ENCODE measurements at places on chromosomes 11 and 22.

DNA sequence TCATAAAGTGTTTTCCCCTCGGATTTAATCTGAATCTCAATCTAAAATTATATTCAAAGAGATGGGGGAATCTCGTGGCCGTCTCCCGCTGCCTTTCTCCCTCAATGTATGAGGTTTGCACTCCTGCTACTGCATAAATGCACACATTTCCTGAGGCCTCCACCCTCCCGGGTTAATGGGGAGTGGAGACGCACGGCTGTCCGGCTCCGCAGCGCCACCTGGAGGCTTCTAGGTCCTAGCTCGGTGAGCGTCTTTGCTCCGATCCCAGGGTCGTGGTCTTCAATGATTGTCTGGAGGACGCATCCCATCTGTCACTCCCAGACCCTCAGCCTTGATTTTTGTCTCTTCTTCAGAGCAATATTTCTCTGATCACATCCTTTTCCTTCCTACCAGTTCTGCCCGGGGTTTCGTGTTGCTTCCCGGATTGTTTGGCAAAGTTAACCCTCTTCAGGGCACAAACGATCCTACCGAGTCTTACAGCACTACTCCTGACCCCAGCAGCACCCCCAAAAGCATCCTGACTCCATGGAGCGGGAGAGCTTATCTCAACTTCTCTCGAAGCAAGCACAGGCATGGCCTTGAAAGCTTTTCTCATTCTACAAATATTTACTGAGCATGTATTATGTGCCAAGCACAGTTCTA lies at the start of gene LMO1:
LMO1 (minus strand) TSS at position 110 of the 642 bp plus-strand sequence. CDS start 516 bp downstream, outside the sequence.
- peak; percentile 24 for DNase-seq

DNA sequence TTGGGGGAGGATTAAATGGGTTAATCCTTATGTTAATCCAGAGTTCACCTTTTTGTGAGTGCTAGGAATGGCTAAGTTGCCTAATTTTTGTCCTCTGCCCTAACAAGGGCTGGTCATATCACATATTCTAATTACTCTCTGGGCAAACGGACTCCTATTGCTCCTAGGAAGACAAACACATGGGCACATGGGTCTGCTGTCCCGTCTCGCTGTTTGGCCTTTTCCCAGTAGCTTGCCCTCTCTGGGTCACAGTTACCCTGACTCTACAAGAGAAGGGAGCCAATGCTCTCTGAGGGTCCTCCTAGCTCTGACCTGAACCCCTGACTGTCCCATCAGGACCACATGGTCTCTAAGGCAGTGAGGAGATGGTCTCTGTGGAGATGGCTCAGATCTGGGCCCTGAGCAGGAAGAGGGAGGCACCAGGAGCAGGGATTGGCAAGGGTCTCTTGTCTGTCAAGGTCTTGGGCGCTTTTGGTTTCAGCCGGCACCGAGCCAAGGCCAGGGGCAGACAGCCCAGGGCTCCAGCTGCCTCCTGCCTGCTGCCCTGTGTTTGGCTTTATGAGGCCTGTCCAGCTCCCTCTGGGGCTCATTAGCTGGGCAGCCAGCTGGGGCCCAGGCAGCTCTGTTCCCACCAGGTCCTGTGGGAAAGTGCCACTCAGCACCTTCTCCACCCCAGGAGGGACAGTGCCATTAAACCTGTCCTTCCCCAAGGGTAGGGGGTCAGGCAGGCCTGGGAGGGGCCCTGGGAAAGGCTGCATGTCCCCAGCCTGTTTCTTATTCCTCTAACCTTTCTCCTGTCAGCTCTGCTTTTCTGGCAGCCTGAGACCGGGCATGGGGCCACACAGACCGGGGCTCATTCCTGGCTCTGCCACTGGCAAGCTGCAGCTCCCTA lies 559.9 kb downstream of the MN1 start:
- peak; percentile 93 for DNase-seq

DNA sequence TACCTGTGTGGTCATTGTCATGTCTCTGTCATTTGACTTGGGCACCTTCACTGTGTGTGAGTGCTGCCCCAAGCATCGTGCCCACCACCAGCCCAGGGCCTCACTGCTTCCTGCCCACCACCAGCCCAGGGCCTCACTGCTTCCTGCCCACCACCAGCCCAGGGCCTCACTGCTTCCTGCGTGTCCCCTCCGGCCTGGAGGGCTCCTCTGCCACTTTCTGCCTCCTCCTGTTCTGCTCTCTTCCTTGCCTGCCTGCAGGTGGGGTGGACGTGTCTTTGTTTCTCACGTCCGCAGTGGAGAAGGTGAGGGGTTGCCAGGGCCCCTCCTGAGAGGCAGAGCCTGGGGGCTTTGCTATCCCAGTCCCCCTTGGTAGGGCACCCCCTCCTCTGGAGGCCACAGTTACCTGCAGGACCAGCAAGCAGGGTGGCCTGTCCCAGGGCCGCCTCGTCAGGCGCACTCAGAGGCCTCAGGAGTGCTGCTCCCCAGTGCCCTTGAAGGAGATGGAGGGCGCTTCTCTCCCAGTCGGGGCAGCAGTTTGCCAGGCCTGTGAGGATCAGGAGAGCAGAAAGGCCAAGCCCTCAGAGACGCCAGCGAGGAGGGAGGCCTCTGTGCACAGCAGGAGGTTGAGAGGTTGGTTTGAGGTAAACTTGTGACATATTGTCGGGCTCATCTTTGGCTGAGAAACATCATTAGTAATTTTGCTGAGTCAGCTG lies 290.7 kb downstream of the TBC1D22A start:
- peak; percentile 79 for DNase-seq

GRCh38 chr22:46657655-46657953 lies 37.4 kb downstream of the GRAMD4 start:
- no peak for DNase-seq

DNA sequence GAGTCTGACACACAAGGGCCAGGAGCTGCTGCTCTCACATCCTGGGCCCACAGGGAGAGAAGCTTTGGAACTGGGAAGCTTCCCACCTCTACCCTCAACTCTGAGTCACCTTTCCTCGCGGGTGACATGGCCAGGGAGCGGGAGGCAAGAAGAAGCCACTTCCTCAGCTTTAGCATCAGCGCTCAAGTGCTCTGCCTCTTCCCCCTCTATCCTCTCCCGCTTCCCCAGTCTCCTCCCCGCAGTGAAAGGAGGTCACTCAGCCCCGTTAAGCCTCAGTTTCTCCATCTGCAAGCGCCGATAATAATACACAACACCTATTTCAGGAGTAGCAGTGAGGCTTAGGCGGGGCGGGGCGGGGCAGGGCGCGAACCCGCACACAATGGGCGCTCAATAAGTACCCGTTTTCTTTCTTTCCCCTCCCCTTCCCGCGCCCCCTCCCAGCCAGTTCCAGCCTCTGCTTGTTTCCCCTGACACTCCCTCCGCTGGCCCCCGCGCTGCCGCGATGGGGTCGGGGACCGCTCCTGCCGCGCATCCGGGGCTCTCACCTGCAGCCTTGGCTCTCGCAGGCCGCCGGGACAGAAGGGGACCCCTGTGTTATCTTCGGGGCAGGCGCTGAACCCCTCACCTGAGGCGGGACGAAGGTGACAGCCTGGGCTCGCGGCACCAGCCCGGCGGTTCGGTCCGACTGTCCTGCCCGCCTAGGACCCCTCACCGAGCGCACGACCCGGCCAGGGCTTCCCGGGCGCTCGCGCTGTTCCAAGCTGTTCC lies 892 bp downstream of the GDPD5 start:
- no peak for DNase-seq

DNA sequence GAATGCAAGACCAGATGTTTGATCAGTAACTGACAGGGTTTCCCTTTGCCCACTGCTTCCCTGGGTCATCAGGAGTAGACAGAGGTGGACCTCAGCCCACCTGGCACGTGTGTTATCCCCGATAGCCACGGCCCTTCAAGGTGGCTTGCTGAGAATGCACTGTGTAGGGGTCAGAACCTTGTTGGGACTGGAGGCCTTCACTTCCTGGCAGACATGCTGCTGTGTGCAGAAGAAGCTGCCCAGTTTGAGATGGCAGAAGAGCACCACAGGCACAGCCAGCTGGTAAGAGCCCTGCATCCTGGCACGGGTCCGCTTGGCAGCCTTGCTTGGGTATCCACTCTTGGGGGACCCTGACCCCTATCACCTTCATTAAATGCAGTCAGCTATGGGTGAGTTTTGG lies 81.8 kb downstream of the SFI1 start:
- no peak for DNase-seq

DNA sequence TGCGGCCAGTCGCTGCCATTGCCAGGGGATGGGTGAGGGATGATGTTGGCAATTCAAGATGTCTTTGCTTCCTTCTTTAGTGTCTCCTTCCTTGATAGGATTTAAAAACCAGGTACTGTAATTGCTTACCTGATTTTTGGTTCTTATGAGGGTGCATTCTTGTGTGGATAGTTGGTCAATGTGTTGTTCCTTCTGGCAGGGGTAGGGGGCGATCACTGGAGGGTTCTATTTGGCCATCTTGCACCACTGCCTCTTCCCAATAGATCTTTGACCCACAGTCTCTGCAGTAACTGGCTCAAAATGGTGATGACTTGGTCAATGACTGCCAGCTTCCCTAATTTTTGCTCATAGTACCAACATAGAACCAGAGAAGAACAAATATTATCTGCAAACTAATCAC lies 680.1 kb downstream of the DLG2 start:
- no peak for DNase-seq

DNA sequence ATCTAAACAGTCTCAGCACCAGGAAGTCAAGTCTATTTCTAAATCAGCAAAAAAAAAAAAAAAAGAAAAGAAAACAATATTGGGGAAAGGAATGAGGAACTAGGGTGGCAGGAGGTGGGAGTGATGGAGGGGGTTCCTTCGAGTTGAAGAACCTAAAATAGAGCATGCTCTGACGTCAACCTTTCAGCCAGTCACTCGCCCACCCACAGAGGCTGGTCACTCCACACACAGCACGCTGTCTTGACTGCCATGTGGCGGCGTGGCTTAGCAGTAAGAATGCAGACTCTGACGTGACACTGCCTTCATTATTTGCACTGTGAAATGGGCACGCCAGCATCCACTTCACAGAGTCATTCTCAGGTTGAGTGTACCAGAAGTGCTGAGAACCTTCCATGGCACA lies 48.3 kb downstream of the LARGE1 start:
- DNase-seq, result no peak

GRCh38 chr22:26199665-26200064 lies 30.4 kb downstream of the SEZ6L start:
- DNase-seq, result no peak

DNA sequence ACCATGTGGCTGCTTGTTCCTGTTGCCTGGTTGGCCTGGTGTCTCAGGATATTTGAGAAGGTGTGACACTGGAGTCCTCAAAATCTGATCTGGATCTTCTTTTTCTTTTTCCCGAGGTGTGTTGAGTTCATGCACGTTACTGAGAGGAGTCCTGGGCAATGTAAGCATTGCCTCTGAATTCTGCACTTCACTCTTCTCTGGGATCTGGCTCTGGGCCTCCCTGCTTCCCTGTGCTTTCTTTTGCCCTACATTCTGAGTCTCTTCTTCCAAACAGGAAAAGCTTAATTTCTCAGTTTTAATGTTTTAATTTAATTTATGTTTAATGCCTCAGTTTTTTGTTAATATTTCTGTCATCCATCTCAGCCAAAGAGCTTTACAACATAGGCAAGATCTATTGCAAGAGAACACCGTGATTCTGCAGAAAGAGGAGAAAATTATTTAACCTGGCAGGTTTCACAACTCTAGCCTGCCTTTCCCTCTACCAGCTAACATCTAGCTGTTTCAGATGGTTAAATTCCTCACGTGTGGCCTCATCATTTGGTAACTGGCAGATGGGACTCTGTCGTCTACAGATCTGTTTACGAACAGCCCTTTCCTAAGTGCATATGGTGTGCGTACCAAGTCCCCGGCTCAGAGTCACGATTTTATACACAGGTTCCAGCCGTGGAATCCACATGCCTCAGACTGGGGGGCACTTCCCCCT lies 24.7 kb downstream of the LDLRAD3 start:
- DNase-seq, result peak; percentile 58

GRCh38 chr11:76185931-76186401 lies 20.3 kb downstream of the WNT11 start:
- DNase-seq, result peak; percentile 23

GRCh38 chr22:44357296-44357965 lies 44.7 kb upstream of the SHISAL1 start:
- no peak for DNase-seq

- no peak for DNase-seq
Measured at GRCh38 chr22:49446759-49447710, 380.6 kb downstream of the BRD1 start.

DNA sequence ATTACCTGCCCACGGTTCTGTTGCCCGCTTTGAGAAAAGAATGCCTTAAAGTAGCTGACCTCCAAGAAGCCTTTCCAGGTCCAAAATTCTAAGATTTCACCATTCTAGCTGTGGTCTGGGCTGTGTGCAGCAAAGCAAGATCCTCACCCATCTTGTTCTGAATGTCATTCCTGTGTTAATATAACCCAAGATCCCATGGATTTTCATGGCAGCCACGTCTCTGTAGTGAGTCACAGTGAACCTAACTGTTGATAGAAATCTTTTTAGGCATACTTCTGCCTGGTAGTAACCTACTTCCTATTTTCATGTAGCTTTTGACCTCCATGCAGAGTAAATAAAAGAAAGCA lies 210.0 kb downstream of the NAV2 start:
- DNase-seq, result no peak

Measured in NCI-H446 (cell line).